H1 (cell line): ENCODE measurements at places on chromosomes 5 and 9.

- DNase-seq, result no peak
These were observed 37.6 kb downstream of the ANKRD33B start for GRCh38 chr5:10601246-10602030.

DNA sequence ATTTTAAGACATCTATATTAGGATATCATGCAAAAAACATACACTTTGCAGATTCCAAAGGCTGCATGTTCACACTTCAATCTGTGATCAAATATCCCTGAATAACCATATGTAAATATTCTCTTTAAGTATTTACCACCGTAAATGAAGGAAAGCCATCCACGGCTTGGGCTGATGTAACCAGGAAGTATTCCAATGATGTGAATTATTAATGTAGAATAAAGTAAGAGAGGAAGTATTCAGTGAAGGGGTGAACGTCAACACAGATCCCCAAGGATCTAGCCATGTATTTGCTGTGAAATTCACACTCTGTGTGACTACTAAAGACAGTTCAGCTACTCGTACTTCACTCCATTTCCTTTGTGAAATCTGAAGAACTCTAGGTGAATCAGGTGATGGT lies 75.2 kb downstream of the CDH6 start:
- no peak for DNase-seq

GRCh38 chr9:93205045-93205768 lies 21.3 kb downstream of the WNK2 start:
- no peak for DNase-seq

DNA sequence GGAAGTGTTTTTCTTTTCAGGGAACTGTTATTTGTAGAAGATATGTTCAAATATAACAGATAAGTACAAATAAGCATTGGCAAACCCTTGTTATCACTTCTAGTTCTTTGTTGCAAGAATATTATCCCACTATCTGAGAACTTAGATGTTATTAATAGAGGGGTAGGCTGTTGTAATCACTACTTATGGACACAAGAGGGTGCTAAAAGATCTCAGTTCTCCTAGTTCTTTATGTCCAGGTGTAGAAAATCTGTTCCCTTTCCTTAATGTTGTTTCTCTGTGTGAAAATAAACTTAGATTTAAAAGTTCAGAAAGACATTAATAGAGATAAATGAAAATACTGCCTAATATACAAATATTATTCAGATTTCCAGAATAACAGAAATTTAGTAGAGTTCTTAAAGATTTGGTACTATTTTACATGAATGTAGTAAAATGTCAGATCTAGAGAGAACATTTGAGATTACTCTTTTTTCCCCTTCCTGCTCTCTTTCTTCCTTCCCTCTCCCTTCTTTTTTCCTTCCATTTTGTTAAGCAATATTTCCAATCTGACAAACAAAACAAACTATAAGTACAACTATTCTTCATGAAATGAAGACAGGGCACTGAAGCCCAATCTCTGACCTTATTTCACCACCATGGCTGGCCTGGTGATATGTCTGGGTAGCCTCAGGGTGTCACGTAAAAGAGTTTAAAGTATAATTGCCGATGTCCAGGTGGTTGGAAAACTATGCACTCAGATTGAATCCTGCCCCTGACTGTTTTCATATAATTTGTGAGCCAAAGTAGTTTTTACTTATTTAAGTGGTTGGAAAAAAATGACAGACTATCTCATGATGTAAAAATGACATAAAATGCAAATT lies 43.6 kb upstream of the C5orf46 start:
- no peak for DNase-seq

- peak; percentile 36 for DNase-seq
These were observed 601.8 kb downstream of the CCDC171 start for GRCh38 chr9:16154521-16155078.

- no peak for DNase-seq
These were observed 1231.1 kb upstream of the ACO1 start for GRCh38 chr9:31153250-31153840.

DNA sequence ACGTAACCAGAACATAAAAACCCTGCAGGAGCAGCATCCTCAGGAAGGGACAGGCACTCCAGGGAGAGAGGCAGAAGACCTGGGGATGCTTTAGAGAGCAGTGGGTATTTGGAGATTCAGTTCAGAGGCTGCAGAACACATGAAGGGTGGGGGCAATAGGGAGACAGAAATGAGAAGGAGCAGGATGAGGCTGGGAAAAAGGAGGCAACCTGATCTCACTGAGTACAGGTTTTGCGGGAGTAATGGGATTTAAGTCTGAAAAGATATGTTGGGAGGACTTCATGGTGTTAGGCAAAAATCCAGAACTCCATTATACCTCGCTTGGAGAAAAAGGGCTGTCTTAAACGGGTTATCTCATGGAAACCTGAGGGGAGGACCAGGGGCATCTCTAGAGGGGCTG lies 41.3 kb upstream of the GARNL3 start:
- DNase-seq, result no peak

- no peak for DNase-seq
These were observed 63.0 kb downstream of the TTC39B start for GRCh38 chr9:15244001-15244441.

DNA sequence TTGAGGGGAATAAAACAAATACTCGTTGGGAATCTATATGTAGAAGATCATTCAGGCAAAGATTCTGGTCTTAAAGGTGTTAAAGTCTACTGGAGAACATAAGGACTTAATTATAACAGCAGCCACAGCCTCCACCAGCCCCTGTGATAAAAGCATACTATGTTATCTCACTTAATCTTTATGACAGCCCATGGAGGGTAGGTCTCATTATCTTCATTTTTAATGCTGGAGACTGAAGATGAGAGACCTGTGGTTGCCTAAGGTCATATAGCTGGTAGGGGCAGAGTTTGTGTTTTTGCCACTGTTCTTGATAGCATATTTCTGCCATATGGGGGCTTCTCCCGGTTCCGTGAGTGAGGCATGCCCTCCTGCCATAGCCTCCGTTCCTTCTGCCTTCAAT lies 88.7 kb downstream of the TRIO start:
- DNase-seq, result no peak

- DNase-seq, result no peak
These were observed 372.0 kb downstream of the CDH10 start for GRCh38 chr5:24272741-24273140.

GRCh38 chr5:135833961-135834638 lies 363 bp upstream of the SLC25A48 start:
- peak; percentile 42 for DNase-seq

DNA sequence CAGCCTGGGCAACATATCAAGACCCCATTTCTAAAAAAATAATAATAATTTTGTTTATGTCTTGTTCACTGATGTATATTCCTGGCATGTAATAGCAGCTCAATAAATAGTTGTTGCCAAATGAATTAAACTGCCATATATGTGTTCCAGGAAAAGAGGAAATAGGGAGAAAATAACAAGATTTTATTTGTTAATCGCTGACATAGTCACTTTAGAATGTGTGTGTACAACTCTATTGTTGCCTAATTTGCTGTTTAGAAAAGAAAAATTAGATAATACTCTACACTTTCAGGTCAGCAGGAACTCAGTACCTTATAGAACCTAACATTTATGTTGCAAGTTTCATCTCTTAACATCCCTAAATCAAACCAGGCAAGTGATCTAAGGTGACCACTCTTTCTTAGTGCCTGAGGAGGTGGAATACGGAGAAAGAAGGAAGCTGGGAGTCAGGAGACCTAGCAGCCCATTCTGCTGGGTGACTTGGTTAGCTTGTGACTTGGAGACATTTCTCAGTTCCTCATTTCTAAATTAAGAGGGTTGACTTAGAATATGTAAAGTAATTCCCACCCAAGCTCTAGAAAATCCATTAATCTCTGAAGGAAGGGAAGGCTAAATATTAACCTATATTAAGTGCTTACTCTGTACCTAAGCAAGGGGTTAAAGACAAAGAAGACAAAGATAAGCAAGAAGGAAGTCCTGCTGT lies 110.3 kb upstream of the IQGAP2 start:
- DNase-seq, result no peak

DNA sequence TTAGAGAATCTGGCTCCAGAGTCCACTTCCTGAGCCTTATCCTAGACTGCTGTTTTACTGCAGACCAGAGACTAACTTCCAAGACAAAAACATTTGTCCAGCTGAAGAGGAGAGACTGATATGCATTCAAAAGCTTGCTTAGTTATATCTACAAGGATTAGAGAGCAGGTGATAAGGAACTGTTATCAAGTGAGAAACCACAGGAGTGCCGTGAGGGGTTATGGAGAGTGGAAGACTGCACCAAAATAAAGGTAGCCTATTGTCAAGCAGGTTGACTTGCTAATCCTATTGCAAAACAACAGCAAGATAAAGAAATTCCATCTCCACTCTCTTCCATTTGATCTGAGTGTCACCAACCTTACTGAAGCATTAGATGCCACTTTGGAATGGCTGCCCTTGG lies 139.1 kb downstream of the SCAMP1 start:
- DNase-seq, result no peak

DNA sequence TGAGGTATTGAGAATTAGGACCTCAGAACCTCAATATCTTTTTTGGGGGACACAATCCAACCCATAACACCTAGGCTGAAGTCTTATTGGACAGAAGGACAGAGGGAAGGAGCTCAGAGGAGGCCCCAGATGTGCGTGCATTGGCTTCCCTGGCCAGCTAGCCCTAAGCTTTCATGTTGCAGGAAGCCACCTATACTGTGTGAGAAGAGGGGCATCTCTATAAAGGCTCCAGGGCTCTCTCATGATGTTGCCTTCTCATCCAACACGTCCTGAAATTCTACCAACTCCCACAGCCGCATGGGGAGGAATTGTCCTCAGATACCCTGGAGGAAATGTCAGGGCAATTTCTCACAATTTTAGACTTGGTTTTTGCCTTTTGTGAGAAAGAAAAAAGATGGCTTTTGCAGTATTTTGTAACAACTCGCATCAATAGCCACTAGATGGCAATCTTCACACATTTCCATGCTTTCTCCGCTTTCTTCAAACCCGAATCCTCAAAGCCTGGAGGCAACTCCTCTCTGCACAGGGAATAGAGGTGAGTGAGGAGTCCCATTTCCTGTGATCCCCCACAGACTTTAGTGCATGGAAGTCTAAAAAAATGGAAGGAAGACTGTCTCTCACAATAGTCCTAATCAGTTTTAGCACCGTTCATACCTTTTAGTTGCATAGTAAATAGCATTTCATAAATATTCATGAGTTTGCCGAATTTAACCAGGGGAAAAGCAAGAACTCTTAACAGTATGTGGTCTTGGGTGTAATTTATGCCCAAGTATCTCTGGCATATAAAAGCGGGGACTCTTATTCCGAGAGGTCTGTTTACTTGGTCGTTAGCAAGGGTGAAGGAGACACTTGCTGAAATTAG lies 7.4 kb upstream of the PPP3R2 start:
- DNase-seq, result no peak

- DNase-seq, result no peak
These were observed 487.1 kb downstream of the TLE1 start for GRCh38 chr9:81202292-81202691.

GRCh38 chr5:177440211-177440989 lies 6.2 kb upstream of the PRR7 start:
- no peak for DNase-seq

DNA sequence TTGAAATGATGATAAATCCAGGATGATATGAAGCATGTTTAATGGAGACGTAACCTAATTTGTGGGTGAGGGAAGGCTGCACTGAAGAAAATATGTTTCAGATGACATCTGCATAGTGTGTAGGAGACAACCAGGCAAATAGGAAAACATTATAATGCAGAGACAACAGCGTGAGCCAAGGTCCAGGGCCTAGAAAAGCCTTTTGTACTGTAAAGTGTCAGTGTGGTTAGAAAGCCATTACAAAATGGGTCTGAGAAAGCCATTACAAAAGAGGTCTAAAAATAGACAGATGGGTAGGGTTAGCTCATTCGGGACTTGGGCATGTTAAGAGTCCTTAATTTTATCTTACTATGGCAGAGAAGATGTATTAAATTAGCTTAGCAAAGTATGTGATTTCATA lies 14.9 kb upstream of the GABRG2 start:
- DNase-seq, result no peak

DNA sequence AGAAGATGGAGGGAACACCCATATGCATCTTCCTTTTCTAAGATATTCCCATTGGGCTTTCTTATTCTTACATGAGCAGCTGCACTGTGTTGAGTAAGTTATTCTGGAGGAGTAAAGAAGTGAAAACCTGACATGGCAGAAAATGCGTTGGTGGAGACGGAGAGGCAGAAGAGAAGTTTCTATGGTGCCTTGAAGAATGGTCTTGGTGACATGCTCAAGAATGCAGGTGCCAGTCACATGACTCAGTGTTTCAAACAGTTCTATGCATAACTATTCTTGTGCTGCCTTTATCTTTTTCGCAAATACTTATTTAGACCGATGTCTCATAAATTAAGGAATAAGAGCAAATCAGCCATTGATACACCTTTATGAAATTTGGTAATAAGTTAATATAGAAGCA lies 377.8 kb upstream of the IRX2 start:
- DNase-seq, result no peak

DNA sequence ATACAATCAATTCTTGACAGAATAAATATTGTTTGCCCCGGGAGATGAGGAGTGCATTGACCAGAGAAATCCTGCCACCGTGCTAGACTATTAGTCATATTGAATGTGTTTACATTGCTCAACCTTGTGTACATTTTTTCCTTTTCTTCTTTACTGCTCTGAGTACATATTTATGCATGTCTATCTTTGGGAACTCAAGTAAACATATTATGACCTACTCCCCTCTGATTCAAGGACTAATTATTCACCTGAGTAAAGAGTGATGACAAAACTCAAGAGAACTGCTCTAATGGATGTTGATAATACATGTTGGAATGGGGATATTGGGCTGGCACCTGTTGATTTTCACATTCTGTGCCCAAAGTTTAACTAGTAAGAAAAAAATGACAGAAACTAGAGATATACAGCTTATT lies 3.9 kb upstream of the SPINK1 start:
- DNase-seq, result no peak
